ENCODE measurements at places on chromosomes 6 and 20.
A peak's percentile ranks its signal among the peaks of the same experiment; 100 is the strongest.

DNA sequence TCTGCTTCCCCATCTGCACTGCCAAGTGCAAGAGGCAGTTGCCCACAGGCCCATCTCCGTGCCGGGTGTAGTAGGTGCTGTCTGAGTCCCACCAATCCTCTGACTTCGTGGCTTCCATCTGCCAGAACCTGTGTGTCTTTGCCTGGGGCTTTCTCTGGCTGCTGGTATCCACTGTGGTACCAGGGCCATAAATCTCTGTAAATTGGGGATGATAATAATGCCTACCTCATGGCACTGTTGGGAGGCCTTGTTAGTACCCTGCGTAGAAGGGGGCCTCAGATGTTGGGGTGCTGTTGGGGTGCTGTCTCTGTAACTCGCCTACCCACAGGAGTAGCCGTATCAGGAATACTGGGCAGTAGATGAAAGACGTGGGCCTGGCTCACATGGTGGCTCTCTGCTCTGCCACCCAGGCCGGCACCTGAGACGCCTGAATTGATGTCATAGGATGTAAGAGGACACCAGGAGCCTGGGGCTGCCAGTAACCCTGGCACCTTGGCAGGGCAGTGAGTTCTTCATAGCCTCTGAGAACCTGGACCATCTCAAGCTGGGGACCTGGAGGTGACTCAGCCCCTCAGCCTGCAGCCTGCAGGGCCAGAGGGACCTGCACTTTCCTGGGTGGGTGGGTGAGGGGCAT is 94.1 kb upstream of the RNF24 start:
- DNase-seq: no peak

DNA sequence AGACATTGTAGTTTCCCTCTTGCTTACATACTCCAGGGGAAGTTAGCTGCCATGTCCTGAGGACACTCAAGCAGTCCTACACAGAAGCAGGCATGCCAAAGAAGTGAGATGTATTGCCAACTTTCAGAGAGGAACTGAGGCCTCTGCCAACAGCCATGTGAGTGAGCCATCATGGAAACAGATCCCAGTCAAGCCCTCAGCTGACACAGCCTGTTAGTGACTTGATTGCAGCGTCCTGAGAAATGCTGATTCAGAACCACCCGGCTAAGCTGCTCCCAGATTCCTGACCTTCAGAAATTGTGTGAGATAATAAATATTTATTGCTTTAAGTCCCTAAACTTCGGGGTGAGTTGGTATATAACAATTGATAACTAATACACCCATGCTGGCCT is 38.1 kb downstream of the GSTA2 start:
- no peak for DNase-seq

DNA sequence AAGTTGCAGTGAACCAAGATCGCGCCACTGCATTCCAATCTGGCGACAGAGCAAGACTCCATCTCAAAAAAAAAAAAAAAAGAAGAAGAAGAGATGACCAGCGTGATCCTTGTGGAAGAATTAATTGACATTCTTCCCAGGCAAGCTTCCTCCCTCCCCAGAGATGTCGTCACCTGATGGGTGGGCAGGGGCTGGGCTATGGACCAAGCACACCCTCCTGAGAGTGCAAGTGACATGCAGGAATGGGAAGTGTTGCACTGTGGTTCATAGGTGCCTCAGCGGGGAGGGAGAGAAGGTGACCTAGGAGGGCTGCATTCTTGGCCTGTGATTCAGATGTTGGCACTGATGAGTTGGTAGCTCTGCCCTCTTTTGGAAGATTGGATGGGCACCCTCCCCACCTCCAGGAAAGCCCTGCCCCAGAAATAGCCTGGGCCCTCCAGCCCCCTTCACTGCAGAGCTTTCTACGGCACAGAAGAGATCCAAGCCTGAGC is 37.8 kb downstream of the TAF8 start:
- DNase-seq: no peak

DNA sequence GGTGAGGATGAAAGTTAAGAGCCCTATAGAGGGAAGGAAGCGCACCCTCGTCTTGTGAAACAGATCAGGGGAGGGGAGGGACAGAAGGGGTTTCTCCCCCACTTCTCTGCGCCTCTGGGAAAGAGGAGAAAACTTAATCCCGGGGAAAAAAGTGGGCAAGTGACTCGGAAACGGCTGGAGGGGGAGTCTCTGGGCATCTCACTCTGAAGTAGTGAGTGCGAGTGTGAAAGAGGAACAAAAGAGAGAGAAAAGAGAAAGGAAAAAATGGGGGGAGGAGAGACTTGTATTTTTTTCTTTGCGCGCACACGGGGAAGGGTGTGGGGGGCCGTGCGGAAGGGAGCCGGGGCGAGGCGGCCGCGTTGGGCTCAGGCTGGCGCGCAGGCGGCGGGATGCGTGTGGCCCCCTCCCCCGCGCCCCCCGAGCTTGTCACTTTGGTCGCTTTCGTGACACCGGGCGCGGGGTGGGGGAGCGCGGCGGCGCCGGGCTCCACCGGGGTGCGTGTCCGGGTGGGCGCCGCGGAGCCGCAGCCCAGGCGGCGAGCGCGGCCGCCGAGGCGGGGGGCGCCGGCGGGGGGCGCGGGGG is 454 bp downstream of the L3MBTL3 start:
- peak; percentile 40 for DNase-seq

DNA sequence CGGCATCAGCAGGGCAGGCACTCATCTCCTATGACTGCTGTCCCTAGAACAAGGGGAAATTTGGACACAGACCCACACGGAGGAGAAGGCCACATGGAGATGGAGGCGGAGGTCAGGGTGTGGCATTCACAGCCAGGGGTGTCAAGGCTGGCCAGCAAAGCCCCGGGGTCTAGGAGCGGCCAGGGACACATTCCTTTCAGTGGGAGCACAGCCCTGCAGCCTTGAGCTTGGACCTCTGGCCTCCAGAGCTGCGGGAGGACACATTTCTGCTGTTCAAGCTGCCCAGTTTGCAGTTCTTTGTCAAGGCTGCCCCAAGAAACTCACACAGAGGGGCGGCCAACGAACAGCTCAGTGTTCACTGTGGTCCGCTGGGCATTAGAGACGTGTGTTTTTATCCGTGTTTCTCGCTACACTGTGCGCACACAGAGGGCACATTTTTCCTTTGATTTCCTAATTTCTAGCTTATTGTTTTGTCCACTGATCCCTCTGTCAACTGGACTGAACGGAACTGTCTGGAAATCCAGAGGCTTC is 93.4 kb upstream of the MPC1 start:
- no peak for DNase-seq

DNA sequence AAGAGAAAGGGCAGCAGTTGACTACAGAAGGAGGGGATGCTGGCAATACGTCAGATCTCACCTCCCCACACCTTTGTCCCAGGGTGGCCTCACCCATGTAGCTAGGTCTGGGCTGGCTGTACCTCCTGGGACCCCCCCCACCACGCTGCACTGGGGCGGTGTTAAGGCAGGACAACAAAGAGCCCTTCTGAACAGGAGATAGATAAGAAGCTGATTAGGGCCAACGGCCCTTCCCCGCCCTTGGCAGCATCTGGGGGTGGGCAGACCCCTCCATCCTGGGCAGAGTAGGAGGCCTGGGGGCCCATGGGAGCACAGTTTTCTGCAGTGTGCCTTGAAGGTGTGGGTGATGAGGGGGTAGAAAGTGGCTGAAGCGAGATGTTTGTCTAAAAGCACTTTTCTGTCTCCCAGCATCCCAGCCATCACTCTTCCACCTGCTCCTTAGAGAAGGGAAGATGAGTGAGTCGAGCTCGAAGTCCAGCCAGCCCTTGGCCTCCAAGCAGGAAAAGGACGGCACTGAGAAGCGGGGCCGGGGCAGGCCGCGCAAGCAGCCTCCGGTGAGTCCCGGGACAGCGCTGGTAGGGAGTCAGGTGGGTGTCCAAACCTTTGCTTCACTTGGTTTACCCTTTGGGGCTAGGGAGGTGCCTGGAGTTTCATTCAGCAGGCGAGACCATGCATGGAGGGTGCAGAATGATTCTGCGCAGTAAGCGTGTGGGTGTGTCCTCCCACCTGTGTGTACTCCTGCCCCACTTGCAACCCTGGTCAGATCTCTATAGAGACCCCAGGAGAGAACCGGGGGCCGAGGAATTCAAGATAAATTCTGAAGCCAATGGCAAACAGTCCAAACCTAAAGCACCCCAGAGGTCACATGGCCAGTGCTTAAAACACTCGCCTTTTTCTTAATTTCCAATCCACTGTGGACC is 3.9 kb downstream of the HMGA1 start:
- no peak for DNase-seq

Data from stimulated activated CD4-positive, alpha-beta T cell treated with anti-CD3 and anti-CD28 coated beads, Interleukin-4, amount 100 ng/mL, for 4 hours (primary cell).